Small intestine (tissue), 16 donors: ENCODE measurements at places on chromosomes 4 and X. TPM values are rescaled to one million over a fixed set of nuclear protein-coding genes. Genes with fewer than 3 reads are reported as not detected.

- no peak for DNase-seq
These were observed 53.3 kb downstream of the SCD5 start for GRCh38 chr4:82745173-82745842.

DNA sequence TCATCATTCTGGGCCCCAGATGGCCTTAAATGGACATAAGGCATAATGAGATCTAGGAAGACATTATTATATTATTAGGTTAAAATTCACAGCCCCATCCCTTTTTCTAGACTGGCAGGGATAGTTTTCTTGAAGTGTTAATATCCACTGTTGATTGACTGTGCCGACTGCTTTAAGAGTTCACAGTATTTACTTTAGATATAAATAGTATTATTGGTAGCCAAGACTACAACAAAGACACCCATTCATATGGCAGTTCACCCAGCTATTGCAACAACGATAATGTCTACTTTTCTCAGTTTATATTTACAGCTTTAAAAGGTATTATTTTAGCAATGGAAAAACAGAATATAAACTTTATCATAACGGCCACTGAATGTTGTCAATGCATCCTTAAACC lies 922.2 kb upstream of the POU3F4 start:
- DNase-seq, result no peak

DNA sequence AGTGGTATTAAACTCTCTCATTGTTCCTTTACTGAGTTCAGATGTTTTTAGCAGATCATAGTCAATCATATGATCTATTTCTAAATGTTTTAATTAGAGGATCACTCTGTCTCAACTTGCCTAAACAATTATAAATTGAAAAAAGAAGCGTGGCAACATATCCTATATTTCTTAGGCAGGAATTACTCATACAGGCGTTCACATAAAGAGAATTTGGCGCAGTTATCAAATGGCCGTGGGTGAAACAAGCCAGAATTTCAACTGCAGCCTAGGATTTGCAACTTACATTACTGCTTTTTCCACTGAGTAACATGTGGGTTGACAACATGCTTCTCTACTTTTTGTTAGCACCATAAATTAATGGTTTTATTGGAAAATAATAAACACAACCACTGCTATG lies 141.3 kb downstream of the CPE start:
- DNase-seq, result no peak

DNA sequence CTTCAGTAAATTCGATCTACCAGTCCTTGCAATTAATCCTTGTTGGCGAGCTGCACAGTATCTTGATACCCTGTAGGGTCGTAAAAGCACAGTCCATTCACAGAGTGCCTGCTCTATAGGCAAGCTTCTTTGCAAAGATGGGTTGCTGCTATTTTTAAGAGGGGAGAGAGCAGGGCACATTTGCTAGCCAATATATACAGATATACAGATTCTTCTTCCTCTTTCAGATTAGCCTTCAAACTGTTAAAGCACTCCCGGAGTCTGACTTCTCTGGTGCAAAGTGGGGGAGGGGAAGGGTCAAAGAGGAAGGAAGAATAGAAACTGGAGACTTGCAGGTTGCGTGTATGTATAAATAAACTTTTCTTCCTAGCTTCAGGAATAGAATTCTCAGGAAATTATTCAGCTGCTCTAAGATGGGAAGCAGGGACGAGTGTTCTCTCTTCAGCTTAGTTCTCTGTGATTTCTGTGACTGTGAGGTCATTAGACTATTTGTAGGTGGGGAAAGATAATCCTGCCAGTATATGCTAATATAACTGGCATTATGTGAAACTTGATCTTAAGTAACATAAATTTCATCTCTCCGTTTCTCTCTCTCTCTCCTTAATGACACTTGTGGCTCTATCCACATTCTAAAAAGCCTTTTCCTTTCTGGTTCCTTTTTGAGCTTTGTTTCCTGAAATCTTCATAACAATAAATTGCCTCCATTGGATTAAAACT lies at the start of gene CYSLTR1:
Gene CYSLTR1, minus strand, starts transcription at position 242 of the 717 bp plus-strand sequence. CDS start 53,865 bp downstream, outside the sequence.
- no peak for DNase-seq

DNA sequence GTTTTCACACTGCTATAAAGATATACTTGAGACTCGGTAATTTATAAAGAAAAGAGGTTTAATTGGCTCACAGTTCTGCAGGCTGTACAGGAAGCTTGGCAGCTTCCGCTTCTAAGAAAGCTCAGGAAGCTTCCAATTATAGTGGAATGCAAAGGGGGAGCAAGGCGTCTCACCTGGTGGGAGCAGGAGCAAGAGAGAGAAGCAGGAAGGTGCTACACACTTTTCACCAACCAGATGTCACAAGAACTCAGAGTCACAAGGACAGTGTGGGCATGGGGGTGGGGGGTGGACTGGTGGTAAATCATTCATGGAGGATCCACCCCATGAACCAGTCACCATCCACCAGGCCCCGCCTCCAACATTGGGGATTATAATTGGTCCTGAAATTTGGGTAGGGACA lies 22.8 kb downstream of the HMGB2 start:
- no peak for DNase-seq

- DNase-seq, result peak; percentile 28
These were observed 15.2 kb downstream of the ASB11 start for GRCh38 chrX:15299941-15300851.

- no peak for DNase-seq
These were observed 112.6 kb upstream of the PPARGC1A start for GRCh38 chr4:24002330-24002966.

DNA sequence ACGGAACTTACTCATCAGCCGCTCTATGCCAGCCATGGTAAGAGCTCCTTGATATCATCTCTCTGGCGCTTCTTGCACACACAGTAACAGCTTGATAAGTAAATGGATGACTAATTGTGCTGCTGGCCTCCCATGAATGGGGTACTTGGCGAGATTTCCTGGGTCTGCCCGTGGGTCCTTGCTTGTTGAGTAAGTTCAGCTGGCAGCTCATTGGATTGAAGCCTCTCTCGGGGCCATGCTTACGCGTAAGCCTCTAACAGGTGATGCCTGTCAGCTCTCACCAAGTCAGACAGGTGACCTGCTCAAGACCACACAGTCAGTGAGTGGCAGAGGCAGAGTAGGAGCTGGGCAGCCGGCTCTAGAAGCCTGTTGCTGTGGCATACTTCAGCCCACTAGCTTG lies 7.7 kb downstream of the NSG1 start:
- DNase-seq, result no peak

DNA sequence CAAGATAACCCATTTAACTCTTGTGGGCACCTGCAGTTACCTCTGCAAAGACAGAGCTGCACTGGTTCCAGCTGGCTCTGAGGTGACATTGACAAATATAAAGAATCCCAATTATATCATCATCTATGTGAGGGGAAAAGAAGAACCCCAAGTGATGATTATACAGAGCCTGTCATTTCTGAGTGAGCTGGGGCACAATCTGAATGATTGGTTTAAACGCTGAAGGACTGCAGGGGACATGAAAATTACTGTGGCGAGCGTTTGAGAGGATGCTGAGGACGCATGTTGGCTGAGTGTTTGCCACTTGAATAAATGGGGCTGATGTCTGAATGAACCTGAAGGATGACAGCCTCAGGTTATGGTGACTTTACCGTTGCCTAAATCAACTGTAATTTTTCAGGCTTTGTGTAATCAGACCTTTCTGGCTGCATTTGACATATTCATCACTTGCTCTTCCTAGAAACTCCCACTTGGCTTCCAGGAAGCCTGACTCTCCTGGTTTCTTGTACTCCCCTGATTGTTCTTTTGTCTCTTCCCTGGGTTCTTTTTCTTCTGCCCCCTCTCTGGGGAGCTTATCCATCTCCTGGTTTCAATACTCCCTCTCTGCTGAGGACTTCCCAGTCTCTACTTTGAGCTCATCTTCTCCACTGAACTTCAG lies 4.1 kb upstream of the HSD17B10 start:
- DNase-seq, result no peak

- no peak for DNase-seq
These were observed 174.0 kb upstream of the GATB start for GRCh38 chr4:151934766-151935165.

GRCh38 chrX:54785901-54786300 lies 12.2 kb downstream of the ITIH6 start:
- DNase-seq, result no peak

GRCh38 chrX:9785254-9785943 lies 830 bp upstream of the SHROOM2 start:
- DNase-seq, result peak; percentile 65

DNA sequence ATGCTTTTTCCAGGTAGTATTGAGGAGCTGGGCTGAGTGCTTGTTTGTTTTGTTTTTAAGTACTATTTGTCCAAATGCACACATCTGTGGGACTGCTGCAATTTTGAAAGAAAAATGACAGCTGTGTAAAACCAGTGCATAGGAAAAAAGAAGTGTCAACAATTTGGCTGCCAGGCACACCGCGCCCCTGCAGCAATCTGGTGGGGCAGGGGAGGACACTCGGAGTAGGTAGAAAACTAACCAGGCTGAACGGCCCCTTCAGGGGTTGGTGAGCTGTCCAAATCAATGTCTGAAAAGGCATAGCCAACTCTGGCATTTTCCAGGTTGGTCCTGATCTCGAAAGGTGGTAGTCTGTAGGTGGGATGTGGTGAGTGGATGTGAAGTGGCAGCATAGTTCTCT lies 1.1 kb downstream of the LDOC1 start:
- peak; percentile 1 for DNase-seq

DNA sequence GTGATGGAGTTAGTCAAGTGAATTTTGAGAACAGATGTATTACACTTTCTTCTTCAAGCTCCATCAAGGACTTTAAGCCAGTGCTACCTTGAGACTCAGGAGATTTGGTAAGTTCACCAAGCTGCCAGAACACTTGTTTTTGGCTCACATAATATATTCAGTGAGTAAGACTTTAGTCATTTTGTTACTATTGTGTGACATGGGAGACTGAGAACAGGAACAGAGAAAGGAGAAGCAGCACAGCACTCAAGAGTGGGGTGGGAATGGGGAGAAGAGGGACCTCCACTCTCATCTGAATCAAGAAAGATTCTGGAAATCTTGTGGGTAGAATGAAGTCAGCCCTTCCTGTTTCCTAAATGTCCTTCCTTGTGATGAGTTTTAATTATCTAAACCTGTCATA lies 87.3 kb upstream of the TET2 start:
- no peak for DNase-seq

GRCh38 chr4:78625073-78625472 lies 73.5 kb downstream of the ANXA3 start:
- DNase-seq, result no peak

DNA sequence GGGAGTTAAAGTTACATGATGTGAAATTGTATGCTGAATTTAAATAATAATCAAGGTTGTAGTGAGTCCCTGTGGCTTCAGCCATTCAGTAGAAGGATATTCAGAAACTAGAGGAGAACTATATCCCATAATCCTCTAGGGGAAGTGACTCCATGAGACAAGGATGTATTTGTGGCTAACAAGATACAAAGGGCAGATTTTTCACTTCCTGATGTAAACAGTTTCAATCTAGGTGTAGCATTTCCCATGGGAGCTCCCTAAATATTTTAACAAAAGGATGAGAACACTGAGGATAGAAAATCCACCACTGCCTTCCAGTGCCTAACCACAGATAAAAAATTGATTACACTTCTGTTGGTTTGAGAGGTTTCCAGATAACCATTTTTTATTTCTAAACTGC lies 435.4 kb upstream of the TENM3 start:
- DNase-seq, result no peak

- no peak for DNase-seq
These were observed 201.0 kb downstream of the CAMK2D start for GRCh38 chr4:113560579-113560978.

DNA sequence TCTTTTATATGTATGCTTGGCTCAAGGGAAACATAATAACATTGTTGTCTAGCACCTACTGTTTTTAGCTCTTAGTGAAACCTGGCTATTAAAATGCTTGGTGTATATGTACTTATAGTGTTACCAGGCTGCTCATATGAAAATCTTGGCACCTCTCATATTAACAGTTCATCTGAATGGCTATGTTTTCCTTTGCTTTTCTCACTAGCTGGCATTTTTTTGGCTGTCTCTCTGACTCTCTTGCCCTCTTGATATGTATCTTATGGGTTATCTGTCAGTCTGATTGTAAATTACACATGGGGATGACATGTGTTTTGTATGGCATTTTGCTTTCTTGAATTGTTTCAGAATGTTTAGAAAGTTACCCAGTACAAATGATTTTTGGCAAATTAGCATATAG lies 158.0 kb downstream of the ARHGAP24 start:
- no peak for DNase-seq

DNA sequence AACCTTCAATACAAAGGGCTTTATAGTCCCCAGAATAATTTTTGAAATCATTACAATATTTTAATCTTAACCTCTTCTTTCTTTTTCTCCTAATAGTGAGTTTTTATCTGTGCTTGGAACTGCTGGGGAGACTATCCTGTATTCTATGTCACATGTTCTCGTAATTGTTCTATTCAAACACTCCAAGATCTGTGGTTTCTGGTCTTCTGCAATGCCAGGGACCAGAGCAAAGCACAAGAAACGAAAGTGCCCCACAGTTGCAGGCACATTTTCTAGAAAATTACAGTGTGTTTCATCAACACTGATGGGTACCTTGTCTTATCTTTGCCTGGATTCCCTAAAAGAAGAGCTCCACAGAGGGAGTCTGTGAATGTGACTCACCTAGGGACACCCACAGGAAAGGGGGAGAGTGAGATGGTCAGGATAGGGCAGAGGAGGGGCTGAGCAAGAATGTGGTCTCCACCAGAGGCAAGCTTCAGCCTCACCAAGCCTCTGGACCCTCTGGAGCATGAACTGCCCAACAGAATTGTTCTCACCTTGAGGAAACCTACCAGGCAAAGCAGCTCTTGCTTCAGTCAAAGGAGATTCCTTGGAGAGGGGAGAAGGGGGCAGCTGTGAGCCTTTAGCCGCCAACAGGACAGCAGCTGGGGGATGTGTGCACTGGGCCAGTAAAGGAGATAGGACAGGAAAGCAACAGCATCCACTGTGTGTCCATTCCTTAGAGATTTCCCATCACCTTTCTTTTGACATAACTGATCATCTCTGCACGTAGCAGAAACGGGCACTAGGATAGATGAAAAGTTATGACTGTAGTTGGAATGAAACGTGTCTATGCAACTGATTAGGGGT lies 25.9 kb downstream of the UNC5C start:
- DNase-seq, result no peak

Gene LAS1L
- 7.6 TPM for polyA plus RNA-seq

Gene MID2
- polyA plus RNA-seq, result 2.4 TPM

Gene DEFB131A
- polyA plus RNA-seq, result not detected

Gene SLC49A3
- 3.5 TPM for polyA plus RNA-seq

Gene HSD17B11
- 196 TPM for polyA plus RNA-seq

Gene XG
- not detected for polyA plus RNA-seq

Gene RPA4
- polyA plus RNA-seq, result not detected

Gene NFKB1
- polyA plus RNA-seq, result 12.7 TPM

Gene PRRG1
- 5.8 TPM for polyA plus RNA-seq

Gene AR
- polyA plus RNA-seq, result not detected

Gene TRIM61
- not detected for polyA plus RNA-seq

Gene F9
- not detected for polyA plus RNA-seq

Gene KLB
- polyA plus RNA-seq, result 0.89 TPM

Gene ARX
- polyA plus RNA-seq, result 1.4 TPM

Gene USP26
- not detected for polyA plus RNA-seq

Gene DGKK
- 0.01 TPM for polyA plus RNA-seq

Gene SERTM2
- polyA plus RNA-seq, result not detected

Gene OPRPN
- not detected for polyA plus RNA-seq

Gene HCFC1
- polyA plus RNA-seq, result 29.6 TPM
